Effector CD4-positive, alpha-beta T cell (primary cell): ENCODE measurements at places on chromosomes 13 and 19.

DNA sequence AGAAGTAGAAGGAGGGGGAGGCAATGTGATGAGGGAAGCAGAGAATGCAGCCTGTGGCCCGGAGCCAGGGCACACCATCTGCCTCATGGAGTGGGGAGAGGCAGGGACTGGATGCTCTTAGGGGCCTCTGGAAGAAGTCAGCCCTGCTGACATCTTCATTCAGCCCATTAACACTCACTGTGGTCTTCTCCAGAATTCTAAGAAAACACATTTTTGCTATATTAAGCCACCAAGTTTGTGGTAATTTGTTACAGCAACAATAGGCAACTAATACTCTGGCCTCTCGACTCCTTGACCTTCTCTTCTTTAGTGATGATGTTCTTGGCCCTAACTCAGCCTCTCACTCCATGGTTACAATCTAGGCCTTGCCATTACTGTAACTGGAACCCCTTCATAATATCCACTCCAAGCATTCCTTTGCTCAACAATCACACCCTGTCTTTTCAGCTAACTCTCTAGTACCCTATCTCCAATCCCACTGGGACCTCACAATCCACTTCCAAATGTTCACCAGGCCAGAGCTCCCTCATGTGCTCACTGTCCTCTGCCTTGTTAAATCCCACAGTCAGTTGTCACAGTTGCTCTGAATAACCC, 98.5 kb downstream of the MIPEP start:
- no peak for DNase-seq

DNA sequence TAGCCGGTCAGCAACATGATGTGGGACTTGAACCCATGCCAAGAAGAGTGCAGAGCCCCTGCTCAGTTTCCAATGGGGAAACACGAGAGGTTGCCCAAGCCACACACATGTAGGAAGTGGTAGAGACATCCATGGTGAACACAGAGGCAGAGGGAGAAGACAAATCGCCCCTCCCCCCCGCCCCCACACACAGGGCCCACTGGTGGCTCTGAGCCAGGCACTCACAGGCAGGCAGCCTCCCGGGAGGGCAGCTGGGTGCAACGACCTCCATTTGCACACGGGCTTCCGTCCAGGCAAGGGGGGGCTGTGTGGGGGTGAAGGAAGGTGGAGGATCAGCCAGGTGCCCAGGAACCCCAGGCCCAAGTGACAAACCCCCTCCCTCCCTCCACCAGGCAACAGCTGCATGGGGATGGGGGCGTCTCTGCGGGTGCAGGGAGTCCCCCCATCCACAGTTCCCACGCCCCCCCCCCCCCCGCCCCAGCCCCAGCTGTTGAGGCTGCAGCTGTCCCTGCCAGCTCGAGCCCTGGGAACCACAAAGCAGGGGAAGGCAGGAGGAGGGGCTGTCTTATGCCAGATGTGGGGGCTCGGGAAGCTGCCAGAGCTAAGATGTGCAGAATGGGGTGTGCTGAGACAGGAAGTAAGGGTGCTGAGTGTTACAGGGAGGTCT, 3.4 kb downstream of the NOTCH3 start:
- DNase-seq: no peak

- no peak for DNase-seq
These were observed 1.9 kb downstream of the PTPRS start for GRCh38 chr19:5338656-5339197.

DNA sequence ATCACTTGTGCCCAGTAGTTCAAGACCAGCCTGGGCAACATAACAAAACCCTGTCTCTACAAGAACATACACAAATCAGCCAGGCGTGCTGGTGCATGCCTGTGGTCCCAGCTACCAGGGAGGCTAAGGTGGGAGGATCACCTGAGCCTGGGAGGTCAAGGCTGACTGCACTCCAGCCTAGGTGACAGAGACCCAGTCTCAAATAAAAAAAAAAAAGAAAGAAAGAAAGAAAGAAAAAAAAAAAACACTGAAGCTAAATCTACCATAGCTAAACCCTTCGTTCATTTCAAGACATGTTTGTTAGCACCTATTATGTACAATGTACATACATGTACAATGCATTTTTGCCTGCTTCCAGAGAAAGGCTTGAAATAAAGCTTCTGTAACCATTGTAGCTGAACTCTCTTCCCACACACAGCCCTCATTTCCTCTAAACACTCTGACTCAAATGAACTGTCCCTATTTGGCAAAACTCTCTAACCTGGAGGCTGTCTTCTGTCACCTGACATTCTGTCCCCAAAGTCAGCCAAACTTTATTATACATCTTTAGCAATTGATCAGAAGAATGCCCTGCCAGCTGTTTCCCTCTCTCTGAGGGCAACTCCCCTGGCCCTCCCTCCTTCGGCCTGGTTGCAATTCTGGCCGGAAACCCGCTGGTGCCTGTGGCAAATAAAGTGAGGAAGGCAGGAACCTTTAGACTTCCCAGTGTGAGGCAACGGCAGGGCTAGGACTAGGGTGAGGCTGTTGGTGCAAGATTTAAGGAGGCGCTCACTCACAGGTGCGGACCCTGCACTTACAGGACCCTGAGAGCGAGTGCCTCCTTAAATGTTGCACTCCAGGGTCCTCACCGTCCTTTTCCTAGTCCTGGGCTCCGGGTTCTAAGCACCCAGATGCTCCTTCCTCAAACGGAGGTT, 1.8 kb downstream of the ETHE1 start:
- DNase-seq: no peak

DNA sequence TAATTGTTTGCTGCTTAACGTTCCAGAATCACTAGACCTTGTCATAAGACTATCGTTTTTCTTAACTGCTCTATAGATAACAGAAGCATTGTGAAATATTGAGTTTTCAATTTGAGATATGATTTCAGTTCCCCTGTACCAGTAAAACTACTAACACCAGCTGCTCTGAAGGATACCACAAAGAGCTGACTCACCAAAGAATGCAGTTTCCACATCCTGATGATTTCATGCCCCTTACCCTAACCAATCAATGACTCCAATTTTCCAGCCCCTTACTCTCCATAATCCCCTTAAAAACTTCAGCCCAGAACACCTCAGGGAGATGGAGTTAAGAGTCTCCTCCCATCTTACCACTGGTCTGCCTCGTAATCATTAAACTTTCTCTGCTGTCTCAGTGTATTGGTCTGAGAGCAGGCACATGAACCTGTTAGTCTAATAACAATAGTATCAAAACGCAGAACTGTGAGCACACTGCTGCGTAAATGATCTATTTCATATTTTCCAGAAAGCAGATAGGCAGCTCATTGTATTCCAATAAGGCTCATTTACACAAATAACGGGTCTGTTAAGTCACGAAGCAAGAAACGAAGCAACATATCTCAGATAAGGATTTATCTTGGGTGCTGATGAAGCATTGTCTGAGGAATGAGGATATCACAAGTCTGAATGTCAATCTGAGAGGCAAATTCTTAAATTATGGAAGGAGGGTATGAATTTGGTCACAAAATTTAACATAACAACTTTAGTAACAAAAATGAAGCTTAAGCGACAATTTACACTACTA, 14.1 kb upstream of the CCNA1 start:
- DNase-seq: no peak

- no peak for DNase-seq
These were observed 874 bp upstream of the DNM2 start for GRCh38 chr19:10717054-10717355.

GRCh38 chr13:27170516-27171243, 931 bp downstream of the USP12 start:
- peak; percentile 24 for DNase-seq

- DNase-seq: no peak
These were observed 81.8 kb downstream of the SPRY2 start for GRCh38 chr13:80259159-80259558.

- DNase-seq: no peak
These were observed 275.2 kb upstream of the GPC6 start for GRCh38 chr13:92951273-92951890.

DNA sequence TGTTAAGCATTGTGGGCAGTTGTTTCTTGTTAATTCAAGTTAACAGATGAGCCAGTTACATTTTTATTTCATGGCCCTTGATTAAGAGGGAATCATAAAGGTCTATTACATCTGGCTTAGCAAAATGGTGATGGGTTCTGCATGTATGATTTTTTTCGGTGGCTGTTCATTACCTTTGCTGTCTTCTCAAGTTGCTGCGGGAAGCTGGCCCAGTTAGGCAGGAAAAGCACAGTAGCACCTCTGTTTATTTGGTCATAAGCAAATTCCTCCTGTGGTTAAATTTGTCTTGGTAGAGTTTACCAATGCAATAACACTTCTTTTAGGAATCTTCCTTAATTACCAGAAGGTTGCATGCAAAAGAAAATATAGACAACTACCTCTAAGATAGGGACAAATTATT, 104.5 kb downstream of the FRY start:
- no peak for DNase-seq

DNA sequence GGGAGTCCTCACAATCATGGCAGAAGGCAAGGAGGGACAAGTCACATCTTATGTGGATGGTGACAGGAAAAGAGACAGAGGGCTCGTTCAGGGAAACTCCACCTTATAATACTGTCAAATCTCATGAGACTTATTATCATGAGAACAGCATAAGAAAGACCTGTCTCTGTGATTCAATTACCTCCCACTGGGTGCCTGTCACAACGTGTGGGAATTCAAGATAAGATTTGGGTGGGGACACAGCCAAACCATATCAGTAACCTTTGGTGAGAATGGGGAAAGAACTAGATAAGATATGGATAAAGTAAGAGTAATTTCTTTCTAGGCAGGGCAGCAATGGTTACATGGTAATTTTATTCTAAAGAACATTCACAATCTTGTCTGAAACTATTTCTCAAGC, 344.9 kb upstream of the KLF12 start:
- no peak for DNase-seq

DNA sequence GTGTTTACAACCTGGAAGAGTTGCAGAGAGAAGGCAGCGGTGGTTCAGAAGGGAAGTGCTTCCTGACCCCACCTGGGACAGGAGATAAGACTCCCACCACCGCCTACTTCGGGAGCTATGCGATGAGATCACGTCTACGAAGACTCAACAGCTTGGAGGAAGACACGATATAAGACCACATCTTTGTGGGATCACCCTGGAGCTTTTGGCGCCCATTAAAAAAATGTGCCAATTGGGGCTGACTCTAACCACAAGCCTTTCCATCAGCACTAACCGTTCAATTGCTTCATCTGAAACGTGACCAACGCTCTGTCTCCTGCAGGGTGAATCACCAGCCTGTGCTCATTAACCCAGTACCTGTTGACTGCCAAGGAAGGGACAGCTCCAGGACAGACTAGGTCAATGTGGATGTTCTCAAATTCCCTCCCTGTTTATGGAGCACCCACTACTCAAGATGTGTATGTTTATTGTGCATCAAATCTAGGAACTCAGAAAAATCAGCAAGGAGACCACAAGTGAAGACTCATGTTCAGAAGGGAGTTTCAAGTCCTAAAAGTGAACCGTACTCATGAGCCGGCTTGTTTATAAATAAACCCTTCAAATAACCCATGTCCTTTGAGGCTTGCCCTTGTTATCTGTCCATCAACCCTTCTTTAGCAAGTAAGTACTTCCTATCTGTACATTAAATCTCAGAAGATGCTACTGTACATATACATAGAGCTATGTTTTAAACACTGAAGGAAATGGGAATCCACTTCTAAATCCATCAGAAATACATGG, 67.5 kb downstream of the LATS2 start:
- no peak for DNase-seq

- no peak for DNase-seq
These were observed 29.1 kb downstream of the TNFRSF19 start for GRCh38 chr13:23599083-23599925.

GRCh38 chr19:56507446-56508289, at the start of gene ZNF471:
Gene ZNF471 (plus strand): TSS chr19:56507855. CDS start chr19:56511572, 3,717 bp downstream.
- peak; percentile 48 for DNase-seq

DNA sequence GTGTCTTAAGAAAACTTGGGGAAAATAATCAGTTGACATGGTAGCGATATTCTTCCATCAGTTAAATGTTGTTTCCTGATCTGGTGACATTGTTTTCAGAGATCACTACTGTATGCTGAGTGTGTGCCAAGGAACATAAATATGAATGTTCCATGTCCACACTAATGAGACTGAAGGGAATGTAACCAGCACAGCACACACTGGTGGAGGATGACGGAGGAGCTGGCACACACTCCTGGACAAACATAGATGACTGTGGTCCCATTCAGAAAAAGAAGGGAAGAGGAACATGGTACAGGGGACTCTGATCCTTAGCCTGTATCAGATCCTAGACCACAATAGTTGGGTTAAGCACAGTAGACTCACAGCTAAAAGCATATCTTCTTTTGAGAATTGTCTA, 574.8 kb downstream of the MYO16 start:
- DNase-seq: no peak
